CMK (cell line): ENCODE measurements at places on chromosomes 16 and 17.

GRCh38 chr16:53528797-53529196 is 25.8 kb upstream of the AKTIP start:
- DNase-seq = no peak

DNA sequence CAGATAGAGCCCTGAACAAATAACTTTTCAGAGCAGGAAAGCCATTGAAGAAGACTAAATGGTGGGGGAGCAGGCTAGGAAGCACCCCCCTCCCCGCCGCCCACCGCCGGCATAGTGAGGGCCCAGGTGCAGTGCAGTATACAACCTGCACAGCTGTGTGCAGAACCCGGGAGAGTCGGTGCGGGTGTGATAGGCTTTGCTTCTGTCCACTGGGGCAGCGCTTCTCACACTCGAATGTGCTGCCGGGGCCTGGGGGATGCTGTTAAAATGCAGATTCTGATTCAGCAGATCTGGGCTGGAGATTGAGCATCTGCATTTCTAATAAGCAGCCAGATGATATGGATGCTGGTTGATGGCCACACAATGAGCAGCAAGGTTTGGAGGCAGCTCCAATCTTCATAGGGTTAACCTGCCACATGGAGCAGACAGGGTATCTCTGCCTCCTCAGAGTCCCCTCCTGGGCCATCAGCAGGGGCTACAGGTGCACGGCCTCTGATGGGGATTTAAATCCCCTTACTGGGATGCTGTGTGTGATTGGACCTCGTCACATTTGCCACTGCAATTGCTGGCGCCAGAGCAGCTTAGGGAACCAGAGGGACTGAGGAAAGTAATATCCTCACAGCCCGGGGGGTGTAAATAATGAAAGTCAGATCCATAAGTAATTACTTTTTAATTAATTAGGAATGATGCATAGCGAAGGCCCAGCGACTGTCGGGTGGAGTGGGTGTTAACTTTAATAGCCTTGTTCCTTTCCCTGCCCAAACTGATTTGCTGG is 172.0 kb upstream of the RPL38 start:
- DNase-seq = no peak

DNA sequence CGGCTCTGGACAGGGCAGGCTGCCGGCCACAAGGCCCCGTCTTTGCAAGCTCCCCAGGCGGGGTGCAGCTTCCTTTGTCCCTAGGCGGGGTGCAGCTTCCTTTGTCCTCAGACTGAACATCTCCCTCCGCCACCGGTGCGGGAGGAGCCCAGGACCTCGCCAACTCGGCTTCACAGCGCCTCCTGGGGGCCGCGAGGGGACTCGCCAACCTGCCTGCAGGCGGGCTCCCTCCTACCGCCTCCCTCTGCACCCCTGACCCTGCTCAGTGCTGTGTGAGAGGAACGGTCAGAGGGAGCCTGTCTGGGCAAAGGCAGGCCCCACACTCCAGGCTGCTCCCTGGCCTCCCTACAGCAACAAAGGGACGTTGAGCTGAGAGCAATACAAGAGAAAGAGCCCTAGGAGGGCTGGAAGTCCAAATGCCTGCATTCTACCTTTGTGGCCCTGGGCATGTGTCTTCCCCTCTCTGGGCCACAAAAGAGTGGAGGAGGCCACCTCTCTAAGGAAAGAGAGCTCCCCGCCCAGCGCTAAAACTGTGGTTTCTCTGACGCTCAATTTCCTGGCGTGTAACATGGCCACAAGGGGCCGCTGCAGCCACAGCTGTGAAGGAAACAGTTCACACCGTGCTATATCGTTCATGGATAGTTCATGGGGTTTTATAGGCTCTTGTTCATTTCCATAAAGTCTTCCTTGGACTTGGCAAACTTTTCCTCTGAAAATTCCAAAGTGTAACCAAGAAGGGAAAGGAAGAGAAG is 20.9 kb upstream of the KRT19 start:
- peak; percentile 24 for DNase-seq

- no peak for DNase-seq
These were observed 78.4 kb downstream of the SOX9 start for GRCh38 chr17:72199256-72199655.

DNA sequence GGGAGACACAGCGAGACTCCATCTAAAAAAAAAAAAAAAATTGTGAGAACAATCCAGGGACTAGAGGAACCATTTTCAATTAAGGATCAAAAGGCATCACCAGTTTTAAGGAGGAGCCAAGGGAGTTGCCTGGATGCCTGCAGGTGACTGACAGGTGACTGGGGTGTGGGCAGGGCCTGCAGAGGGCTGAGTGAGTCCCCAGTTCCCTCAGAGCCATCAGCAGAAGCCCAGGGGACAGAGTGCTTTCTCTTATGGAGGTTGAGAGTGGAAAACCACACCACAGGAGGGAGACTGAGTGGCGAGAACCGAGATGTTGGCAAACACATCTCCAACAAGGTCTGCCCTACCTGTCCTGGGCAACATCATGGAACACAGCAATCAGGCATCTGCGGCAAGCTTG is 27.1 kb upstream of the CREBBP start:
- DNase-seq = no peak

DNA sequence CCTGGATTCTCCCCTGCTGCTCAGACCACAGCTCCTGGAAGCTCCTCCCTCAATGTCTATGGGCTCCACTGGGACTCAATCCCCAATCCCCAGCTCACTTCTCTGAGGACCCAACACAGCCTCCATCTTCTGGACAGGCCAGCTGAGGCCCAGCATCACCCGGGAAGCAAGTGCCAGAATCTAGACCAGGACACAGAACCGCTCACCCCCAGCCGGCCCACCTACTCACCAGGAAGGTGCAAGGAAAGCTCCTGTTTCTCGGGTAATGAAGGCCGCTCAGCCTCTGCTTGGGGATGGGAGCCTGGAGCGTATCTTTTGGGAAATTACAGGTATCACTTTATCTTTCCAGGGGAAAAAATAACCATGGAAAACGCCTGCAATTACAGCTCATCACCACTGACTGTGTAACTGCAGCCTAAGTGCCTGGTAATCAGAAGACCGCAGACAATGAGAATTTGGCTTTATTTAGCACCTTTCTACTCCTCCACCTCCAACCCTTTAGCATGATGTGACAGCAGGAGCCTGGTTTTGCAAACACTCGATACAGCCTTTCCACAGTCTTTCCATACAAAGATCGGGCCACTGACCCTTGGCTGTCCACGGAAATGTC is 49.6 kb upstream of the RPL38 start:
- no peak for DNase-seq

- DNase-seq = no peak
These were observed at the start of gene LLGL2 for GRCh38 chr17:75524970-75525805. Gene LLGL2, plus strand, starts transcription at chr17:75525697. Its CDS starts 17,730 bp downstream, at chr17:75543427.

DNA sequence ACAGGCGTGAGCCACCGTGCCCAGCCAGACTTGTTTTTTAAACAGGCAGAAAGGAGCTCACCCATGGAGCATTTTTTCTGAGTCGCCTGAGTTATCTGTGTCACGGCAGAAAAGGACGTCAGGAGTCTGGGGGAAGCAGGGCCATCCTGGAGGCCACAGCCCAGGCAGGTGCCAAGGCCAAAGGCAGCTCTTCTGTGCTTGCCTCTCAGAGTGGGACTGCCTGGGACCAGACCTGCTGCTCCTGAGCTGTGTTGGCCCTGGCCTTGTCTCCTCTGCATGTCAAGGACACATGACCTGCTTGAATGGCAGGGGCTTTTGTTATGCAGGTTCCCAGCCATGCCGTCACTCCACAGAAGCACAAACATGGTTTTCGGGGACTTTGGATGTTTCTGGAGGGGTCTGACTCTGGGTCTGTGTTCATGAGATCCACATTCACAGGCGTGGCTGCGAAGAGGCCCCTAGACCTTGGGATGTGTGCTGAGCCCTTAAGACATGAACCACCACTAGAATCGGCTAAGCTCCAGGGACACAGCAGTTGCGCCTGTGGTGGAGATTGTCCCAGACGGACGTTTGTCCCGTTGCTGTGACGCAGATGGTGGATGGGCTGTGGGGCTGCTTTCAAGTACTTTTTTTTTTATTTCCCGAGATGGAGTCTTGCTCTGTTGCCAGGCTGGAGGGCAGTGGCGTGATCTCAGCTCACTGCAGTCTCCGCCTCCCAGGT is 33.8 kb downstream of the FOXK2 start:
- no peak for DNase-seq

- no peak for DNase-seq
These were observed 1.9 kb downstream of the GPS2 start for GRCh38 chr17:7313088-7313889.

- DNase-seq = no peak
These were observed 55.3 kb upstream of the ETV4 start for GRCh38 chr17:43601280-43602039.

- no peak for DNase-seq
These were observed 782 bp downstream of the FAM83G start for GRCh38 chr17:19003543-19004420.

GRCh38 chr16:16150117-16150877 is 73.0 kb downstream of the ABCC6 start:
- DNase-seq = no peak

GRCh38 chr16:54407596-54407995 is 121.0 kb upstream of the IRX3 start:
- DNase-seq = no peak

DNA sequence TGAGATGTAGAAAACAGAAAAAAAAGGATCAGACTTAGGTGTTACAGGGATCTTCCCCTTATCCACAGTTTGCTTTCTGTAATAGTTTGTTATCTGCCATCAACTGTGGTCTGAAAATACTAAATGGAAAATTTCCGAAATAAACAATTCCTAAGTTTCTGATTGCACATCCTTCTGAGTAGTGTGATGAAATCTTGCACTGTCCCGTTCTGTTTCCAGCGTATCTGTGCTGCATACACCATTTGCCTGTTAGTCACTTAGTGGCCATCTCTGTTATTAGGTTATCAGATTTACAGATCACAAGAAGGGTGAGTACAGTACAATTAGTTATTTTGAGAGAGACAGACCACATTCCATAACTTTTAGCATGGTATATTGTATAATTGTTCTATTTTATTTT is 185.6 kb upstream of the CPHXL start:
- DNase-seq = no peak

GRCh38 chr17:29787995-29788394 is 142.0 kb downstream of the SSH2 start:
- DNase-seq = no peak

GRCh38 chr16:89123001-89123830 is 29.6 kb downstream of the ACSF3 start:
- no peak for DNase-seq

DNA sequence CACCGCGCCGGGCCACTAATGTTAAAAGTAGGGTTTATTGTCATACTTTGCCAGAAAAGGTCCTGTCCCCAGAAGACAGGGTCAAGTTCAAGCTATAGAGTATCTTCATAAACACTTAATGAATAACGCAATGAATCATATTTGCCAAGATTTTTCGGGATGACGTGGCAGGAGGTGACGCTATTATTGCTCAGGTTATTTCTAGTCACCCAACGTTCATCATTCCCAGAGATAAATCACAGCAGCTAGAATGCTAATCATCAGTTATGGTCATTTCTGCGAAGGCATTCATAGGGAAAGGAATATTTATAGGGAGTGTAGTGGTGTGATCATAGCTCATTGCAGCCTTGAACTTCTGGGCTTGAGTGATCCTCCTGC is 2.0 kb downstream of the TMC5 start:
- no peak for DNase-seq

DNA sequence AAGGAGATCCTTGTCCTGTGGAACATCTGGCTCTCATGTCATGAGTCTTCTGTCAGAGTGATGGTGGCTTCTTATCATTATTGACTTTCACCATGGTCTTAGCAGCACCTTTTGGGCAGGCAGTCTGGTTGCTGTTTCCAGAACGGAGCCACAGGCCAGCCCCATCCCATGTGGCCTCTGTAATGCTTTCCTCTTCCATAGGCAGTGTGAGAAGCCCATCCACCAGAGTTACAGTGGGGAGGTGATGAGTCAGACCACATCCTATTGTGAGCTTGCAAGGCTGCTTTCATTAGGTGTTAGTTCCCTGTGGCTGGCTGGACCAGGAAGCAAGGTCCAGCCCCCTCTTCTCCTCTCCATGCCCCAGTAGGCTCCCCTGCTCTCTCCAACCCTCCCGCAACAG is 30.8 kb upstream of the SPACA3 start:
- DNase-seq = peak; percentile 53
